ENCODE measurements at places on chromosomes 5 and 9. TPM values are rescaled to one million over a fixed set of nuclear protein-coding genes. Genes with fewer than 3 reads are reported as not detected.
A peak's percentile ranks its signal among the peaks of the same experiment; 100 is the strongest.

GRCh38 chr5:133854554-133854953, 113.9 kb downstream of the C5orf15 start:
- DNase-seq: peak; percentile 16

GRCh38 chr5:32280656-32281081, 32.1 kb downstream of the MTMR12 start:
- DNase-seq: no peak

- DNase-seq: no peak
Measured at GRCh38 chr9:64057553-64057952, 1227.5 kb downstream of the FOXD4L5 start.

The OBP2B gene
- not detected for total RNA-seq

- DNase-seq: no peak
Measured at GRCh38 chr5:16952968-16953671, 17.0 kb upstream of the MYO10 start.

DNA sequence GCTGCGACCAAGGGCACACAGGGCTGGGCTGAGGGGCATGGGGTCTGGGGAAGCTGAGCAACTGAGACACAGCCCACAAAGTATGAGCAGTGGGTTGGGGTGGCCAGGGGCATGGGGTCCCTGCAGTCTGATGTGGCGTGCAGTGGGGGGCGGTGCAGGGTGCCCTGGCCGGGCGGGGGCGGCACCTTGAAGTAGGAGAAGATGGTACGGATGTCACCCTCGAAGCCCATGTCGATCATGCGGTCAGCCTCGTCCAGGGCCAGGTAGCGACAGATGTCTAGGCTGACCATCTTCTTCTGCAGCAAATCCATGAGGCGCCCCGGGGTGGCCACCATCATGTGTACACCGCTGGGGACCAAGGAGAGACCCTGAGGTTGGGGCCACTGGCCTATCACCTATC, 3.3 kb downstream of the DDX41 start:
- DNase-seq: no peak

- peak; percentile 39 for DNase-seq
Measured at GRCh38 chr5:157108976-157109375, at the start of gene HAVCR2. TSS of gene HAVCR2 (minus strand) at chr5:157109044. CDS start at chr5:157108983, 61 bp downstream.

The FAM221B gene
- total RNA-seq: not detected

GRCh38 chr9:79382458-79382857, 189.3 kb upstream of the TLE4 start:
- no peak for DNase-seq

DNA sequence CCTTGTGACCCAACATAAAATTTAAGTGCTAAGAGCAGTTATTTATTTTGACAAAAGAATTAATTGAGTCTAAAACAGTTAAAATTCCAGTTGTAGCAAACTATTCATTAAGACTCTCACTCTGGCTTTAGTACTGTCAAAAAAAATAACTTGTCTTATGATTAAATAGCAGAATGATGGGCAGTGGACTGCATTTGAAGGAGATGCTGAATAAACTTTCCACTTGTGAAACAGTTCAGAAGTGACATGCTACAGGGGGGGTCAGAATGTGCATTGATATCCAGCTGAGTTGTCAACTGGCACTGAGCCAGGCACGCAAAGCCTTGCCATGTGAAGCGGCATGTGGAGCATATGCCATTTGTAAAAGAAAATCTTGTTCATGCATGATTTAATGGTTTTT, 76.0 kb downstream of the FCHO2 start:
- peak; percentile 59 for DNase-seq

The C6 gene
- total RNA-seq: 6.5 TPM

- DNase-seq: peak; percentile 59
Measured at GRCh38 chr9:89428901-89429890, 68.7 kb downstream of the SEMA4D start.

The CDX1 gene
- total RNA-seq: 2.0 TPM

- no peak for DNase-seq
Measured at GRCh38 chr9:130414910-130415746, 29.6 kb upstream of the ASS1 start.

GRCh38 chr9:76271755-76272154, 122.5 kb downstream of the RFK start:
- no peak for DNase-seq

DNA sequence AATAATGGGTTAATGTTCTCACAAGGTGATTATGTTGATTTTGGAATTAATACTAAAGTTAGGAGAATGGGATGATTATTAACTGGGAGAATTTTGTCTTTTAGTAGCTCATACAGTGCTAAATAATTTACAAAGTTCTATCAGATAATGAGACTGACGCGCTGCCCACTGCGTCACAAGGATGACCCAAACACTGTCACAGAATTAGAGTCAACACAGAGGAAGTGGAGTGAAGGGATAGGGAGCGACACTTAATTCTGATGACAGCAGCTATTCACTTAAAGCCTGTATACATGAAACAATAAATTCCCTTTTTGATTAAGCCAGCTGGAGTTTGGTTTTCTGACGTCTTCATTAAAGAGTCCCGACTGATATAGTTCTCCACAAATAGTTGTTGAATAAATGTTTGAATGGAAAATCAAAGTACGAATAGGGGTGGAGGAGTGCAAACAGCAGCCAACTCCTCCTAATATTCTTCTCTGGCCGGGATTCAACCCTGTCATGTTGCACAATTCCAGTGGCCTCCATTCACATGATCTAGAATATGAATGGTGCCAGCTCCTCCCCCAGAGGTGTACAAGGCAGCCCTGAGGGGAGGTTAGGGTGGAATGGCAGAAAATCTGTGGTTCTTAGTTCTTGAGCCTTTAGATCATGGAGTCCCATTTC, 140.3 kb downstream of the PCSK1 start:
- peak; percentile 32 for DNase-seq

DNA sequence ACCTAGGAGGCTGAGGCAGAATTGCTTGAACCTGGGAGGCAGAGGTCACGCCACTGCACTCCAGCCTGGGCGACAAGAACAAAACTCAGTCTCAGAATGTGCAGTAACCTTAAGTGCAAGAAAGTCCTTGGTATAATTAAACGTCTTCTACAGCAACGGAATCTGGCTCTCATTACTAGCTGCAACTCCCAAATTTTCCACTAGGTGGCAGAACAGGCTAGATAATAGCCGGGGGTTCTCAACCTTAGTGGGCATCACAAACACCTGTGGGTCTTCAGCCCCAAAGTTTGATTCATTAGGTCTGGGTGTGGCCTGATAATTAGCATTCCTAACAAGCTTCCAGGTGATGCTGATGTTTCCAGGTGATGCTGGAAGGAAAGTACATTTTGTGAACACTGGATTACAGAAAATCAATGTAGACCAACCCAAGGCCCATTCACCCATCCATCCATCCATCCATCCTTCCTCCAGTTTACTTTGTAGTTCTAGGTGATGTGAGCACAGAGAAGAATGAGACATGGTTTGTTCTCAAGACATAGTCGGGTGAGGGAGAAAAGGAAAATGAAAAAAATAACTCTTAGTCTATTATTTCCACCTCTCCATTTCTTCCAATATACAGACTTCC, 37.3 kb downstream of the FBXW2 start:
- DNase-seq: peak; percentile 78

DNA sequence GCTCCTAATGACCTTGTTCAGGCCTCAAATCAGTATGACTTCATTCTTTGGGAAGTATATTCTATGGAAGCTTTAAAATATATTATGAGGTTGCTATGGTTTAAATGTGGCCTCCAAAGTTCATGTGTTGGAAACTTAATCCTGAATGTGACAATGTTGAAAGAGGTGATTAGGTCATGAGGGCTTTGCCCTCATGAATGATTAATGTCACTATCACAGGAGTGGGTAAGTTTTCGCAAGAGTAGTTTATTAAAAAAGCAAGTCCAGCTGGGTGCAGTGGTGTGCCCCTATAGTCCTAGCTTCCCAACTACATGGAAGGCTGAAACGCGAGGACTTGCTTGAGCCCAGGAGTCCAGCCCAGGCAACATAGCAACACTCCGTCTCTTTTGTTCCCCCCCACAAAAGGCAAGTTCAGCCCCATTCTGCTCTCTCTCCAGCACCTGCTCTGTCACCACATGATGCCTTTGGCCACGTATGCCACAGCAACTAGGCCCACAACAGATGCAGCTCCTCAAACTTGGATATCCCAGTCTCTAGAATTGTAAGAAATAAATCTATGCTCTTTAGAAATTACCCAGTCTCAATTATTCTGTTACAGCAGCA, 105.3 kb downstream of the SIL1 start:
- no peak for DNase-seq

- DNase-seq: no peak
Measured at GRCh38 chr9:37852222-37852621, 51.6 kb downstream of the DCAF10 start.

The TICAM2 gene
- total RNA-seq: 9.9 TPM

GRCh38 chr9:121394292-121394691, 24.2 kb upstream of the STOM start:
- no peak for DNase-seq

DNA sequence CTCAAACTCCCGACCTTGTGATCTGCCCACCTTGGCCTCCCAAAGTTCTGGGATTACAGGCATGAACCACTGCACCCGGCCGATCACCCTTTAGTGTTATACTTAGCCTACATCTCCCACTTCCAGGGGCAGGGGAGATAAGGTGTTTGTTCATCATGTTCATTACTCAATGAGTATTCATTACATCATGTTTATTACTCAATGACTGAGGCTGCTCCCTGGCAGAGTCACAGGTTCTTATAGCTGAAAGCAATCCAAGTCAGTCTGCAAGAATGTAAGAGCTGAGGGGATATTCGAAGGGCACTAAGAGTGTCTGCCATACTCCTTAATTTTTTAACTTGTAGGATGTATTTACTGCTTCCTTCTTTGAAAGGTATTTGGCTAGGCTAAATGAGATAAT, 214.2 kb downstream of the SPATA31D1 start:
- no peak for DNase-seq

DNA sequence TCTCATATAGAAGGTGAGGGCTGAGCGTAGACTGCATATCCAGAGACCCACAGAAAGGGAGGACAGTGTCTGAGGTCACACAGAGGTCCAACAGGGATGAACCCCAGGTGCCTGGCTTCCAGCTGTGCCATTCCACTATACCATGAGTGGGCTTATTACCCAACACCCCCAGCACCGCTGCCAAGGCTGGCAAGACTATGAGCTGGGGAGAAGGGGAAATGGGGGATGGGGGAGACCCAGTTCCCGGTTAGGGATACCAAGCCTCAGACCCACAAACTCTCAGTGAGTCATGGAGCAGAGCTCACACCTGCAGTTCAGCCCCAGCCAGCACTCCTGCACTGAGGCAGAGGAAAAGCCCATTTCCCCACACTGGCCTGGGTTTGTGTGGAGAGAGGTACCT, 106.4 kb downstream of the PSD2 start:
- no peak for DNase-seq

DNA sequence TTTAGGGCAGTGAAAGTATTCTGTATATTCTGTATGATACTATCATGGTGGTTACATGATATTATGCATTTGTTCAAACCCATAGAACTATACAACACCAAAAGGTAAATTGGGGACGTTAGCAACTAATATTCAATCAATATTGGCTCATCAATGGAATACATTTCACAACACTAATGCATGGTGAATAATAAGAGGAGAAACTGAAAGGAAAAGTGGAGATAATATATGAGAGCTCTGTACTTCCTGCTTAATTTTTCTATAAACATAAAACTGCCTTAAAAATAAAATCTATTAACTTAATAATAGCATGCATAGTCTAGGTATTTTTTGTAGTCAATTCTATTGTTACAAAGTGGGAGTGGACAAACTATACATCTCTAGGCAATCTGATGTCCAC, 66.3 kb downstream of the TRIM32 start:
- DNase-seq: no peak

The C5orf34 gene
- 4.1 TPM for total RNA-seq

DNA sequence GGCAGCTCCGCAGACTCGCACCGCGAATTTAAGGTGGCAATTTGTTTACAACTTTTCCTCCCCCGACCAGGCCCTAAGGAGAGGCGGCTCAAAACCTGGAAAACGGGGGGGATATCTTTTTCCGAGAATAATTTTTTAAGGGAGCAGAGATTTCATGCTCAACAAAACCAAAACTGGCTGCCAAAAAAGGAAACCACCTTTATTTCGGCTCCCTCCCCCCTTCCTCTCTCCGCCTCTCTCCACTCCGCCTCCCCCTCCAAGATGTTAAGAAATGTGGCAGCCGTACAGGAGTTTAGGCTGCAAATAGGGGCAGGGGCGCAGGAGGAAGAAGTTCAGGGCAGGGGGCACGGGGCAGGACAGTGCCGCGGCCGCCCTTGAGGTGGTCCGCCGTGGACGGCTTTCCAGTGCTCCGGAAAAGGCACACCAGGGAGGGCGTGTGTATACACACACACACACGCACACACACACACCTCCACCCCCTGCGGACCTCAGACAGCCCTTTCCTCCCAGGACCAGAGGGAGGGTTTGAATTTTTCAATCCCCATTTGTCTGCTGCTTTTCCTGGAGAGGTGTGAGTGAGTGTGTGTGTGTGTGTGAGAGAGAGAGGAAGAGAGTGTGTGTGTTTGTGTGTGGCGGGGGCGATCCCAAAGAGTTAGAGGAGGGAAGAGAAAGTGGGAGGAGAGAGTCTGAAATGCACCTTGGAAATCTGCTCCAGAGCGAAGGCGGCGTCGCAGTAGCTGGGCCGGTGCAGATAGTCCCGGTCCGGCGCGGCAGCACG, 9.1 kb downstream of the PTCH1 start:
- DNase-seq: peak; percentile 47

The SRD5A1 gene
- total RNA-seq: 7.7 TPM

DNA sequence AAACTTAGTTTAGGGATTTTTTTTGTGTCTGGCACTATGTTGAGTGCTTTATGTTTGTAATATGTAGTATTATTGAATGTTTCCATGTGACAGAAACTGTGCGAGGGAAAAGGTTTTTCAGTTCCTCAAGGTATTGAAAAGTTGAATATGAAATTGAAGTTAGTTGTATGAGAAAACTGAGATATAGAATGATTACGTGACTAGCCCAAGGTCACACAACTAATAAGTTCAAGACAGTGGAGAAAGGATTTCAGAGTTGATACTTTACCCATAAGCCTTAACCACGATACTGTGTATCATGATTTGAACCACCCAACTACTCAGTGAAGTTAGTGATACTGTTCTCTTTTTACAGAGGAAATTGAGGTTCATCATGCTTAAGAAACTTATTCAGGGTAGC, 5.7 kb downstream of the NIPBL start:
- no peak for DNase-seq

The GAS1 gene
- 33.3 TPM for total RNA-seq

The BTNL9 gene
- 108 TPM for total RNA-seq

DNA sequence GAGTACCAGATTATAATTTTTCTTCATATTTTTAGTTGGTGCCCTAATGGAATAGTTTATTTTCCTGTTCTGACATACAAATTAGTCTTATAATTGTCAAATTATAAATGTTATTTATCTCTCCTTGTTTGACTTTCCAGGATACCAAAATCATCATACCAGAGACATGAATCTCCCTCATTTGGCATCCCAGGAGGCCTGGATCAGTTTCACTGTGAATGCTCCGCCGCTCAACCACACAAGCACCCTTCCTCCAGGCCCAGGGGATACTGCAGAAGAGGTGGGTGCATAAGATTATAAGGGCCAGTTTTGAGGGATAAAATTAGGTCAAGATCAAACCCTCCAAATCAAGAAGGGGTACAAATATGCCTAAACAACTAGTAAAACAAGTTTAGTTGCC, 1229.3 kb downstream of the CDH12 start:
- no peak for DNase-seq

- DNase-seq: no peak
Measured at GRCh38 chr9:35333551-35333950, 156.4 kb upstream of the RUSC2 start.

GRCh38 chr5:109908366-109908765, 218.6 kb downstream of the MAN2A1 start:
- no peak for DNase-seq

The HTR1A gene
- total RNA-seq: not detected

The ENTPD2 gene
- 9.8 TPM for total RNA-seq

The IFNE gene
- total RNA-seq: 2.9 TPM

Data from stomach (tissue), 19 donors.